ENCODE measurements at places on chromosomes 7 and 10.

- peak; percentile 60 for DNase-seq
These were observed 727 bp downstream of the ATRNL1 start for GRCh38 chr10:115093776-115094408.

DNA sequence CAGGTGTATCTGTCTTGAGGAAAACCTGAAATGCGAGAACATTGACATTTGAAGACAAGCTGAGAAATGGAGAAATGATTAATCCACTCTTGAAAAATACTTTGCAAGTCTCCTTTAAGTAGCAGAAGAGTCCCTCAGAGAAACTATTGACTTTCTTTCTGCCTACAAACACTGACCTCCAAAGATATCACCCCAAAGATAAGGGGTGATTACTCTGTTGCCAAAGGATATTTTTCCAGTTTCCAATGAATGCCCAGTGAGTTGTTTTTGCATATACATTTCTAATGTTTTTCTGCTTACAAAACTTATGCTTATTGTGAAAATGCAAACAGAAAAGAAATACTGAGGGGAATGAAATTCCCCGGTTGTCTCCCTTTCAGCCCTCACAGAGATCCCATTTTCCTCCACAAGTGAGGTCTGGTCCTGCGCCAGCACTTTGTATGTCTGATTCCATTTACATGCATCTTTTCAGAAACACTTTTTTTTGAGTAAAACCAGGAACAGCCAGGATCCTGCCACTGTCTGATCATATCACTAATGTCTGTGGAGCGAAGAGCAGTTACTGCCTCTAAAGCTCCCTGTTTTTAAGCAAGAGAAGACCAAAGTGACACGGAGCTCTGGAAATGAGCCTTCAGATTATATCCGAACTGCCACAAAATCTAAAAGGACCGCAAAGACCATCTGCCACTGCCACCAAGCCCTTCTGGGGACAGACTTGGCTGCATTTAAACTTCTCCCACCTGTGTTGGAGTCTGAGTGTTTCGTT, 82.9 kb upstream of the PDCD4 start:
- DNase-seq, result no peak

DNA sequence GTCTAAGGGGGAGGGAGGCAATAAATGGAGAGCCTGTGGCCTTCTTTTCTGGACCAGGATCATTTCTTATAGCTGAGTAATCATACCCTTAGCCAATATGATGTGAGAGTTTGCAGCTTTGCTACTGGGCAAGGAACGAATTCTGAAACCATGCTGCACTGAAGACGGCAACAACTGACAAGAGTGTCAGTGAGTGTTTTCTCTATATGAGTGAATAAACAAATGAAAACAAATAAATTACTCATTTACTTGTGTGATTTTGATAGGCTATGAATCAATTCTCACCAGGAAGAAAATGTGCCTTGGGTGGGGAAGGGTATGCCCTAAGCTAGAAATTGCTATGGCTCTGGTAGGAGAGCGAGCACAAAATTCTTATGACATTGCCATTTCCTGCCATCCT, 79.4 kb upstream of the LRRN3 start:
- DNase-seq, result no peak

- no peak for DNase-seq
These were observed 203.7 kb upstream of the TCF7L2 start for GRCh38 chr10:112746329-112746728.

DNA sequence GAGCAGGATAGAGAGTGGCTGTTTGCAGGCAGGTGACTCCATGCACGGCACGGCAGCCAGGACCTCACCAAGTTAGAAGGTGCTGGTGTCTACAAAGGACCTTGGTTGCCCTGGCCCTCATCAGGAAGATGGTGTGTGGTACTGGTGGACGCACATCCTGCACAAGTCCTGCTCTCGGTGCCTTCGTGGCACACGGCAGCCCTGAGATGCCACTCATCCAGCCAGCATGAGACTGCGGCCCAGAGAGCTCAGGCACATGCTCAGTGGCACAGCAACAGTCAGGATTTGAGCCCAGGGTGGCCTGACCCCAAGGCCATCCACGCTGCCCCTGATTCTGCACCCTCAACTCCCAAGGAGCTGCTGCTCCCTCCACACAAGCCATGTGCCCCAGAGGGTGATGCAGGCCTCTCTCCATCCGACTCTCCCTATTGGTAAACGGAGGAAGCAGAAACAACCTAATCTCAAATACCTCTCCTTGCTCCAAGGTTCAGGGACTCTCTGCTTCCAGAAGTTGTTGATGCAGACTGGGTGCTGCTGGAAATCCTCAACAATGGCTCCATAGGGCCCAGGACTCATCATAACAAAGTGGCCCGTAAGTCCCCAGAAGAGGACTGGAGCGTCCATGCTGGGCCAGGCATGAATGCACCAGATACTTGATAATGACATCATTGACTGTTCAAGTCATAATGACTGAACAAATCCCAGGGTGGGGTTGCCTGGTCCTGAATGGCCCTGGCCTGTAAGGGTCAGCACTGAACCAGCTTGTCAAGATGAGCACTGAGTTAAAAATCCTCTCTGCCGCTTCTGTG, 93.6 kb downstream of the ARHGAP22 start:
- DNase-seq, result no peak

DNA sequence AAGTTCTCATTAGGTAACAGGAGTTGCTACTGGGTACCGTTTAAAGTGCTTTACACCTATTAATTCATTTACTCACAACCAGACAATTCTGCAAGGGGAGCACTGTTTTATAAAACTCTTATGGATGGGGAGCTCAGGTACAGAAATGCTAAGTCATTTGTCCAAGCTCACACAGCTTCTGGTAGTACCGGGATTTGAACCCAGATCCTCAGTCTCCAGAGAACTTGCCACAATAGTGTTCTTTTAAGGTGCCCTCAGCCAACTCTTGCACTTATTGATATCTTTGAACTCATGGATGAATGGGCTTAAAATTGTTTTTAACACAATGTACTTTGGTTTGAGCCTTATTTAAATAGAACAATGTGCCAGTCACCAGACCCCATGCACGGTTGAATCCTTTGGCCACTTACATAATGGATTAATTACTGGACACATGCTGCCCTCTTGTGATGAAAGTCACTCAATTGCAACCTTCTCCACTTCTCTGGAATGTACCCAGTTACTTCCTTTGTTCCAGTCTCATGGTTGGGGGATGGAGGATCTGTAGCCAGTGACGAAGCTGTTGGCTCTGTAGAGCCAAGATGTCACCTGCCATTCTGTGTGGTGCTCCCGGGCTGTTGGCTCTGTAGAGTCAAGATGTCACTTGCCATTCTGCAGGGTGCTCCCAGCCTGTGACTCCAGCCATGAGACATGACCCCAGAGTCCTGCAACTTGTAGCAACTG, 65.6 kb downstream of the NOD1 start:
- peak; percentile 87 for DNase-seq

GRCh38 chr7:139603282-139603681, 79.8 kb downstream of the CLEC2L start:
- DNase-seq, result no peak

DNA sequence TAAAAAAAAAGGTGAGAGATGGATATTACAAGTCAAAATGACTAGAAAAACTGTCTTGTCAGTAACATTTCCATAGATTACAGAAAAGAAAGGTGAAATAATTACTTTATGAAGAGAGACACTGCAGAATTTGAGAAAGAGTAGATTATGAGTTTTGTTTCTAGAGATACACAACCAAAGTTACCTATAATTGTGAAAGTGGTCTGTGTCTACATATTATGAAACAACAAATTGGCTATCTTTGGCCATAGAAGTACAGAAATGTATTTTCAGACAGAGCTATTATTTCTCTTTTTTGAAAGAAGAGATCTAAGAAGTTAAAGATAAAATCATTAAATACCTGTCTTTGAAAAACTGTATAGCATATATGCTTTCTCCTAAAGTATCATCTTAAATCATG, 30.1 kb downstream of the KCND2 start:
- DNase-seq, result no peak

DNA sequence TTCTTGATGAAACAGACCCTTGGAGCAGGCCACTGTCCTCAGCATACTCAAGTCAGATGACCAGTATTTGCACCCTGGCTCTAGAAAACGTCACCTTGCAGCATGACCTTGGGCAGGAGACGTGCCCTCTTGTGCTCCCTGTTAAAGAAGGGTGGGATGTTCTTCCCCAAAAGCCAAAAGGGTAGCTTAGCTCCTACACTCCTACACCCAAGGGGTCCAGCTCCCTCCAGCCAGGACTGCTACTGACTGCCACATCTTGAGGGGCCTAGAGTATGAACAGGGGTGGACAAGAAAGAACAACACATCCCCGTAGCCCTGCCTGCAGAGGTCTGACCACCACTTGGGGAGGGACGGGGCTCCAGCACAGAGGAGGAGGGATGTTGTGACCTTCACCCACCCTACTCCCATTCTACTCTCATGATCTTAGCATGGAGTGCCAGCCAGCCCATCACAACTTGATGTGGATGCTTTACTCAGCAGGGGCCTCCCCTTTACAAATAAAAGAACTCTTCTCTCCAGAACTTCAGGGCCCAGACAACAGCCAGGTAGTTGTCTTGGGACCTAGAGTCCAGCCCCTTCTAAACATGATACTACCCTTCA, 165.3 kb upstream of the ZMIZ1 start:
- DNase-seq, result no peak

DNA sequence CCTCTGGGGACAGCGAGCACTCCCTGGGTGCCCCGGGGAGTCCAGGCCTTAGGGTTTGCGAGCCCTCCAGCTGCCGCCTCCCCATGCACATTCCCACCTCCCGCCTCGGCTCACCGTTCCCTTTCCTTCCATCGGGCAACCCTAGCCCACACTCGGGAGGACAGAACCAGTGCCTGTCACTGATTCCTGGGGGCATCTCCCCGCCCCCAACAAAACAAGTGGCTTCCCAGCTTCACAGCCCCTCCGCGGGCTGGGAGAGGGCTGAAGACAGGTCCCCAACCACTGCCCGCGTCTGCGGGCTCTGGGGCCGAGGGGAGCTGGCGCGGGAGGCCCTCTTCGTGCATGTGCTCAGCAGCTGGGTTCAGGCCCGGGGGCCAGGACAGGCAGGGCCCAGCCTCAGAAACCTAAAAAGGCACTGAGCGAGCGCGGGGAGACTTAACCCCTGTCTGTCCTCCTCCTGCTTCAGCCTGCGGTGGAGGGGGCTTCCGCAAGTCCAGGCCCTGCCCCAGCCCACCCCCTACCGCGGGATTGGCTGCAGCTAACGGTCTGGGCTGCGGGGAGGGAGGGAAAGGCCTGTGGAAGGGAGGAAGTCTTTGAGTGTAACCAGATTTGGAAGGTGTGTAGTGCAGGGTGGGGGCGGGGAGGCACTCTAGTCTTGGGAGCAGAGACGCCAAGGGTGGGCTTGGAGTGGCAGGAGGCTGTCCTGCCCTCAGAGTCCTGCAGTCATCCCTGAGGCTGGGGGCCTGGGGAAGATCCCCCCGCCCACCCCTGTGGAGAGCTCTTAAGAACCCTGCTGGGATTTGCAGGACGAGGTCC, 1.2 kb downstream of the FLNC start:
- peak; percentile 74 for DNase-seq

DNA sequence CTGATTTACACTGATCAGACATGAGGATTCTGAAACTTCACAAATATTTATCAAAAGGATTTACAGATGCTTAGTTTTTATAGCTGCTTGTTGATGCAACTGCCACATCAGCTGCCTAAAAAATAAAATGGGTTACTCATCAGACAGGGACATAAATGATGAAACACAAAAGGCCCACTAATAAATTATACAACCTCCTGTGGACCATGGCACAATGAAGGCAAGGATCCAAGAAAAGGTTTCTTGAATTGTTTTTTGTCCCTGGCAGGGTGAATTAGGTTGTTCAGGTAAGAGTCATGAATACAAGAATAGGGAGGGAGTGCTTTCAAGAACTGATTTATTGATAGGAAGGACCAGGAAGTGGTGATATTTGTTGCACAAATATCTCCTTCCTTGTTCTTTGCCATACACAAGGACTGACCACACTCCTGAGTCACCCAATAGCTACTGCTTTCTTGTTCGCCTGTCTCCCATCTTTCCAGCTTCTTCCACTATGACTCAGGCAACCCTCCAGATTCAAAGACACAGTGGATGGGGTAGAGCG, 234.5 kb downstream of the AHR start:
- DNase-seq, result peak; percentile 33

DNA sequence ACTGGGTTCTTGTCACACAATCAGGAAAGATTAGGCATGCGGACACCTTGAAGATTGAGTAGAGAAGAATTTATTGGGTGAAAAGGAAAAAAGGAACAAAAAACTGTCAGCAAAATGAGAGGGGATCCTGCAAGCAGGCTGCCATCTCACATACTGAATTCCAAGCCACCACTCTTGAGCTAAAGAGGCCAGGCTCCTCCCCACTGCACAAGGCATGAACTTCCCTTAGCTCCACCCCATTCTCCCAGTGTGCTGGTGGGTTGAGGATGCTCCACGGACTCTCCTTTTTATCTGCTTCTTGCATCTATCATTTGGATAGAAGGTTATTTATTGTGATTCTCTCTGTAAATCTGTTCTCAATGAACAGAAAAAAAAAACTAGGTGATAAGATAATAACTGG, 79.6 kb downstream of the ANKRD7 start:
- DNase-seq, result no peak

- DNase-seq, result no peak
These were observed 6.1 kb downstream of the RELN start for GRCh38 chr7:103983201-103983977.

GRCh38 chr10:81978238-81978637, 103.2 kb downstream of the NRG3 start:
- DNase-seq, result peak; percentile 6

GRCh38 chr10:44809647-44810046, 101.5 kb upstream of the TMEM72 start:
- peak; percentile 30 for DNase-seq

DNA sequence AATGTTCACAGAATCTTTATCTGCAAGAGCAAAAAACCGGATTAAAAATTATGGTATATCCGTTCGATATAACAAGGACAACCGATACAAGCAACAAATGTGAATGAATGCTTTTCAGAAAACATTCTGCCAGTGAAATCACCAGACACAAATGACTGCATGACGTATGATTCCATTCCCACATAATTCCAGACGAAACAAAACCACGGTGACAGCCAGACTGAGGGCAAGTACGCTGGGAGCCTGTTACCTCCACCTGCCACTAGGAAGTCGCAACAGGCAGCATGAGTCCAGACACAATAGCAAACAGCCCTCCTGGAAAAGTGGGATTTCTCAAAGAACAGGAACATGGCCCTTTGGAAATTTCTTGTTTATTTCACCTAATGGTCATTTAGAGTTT, 41.7 kb downstream of the MAD1L1 start:
- DNase-seq, result no peak

DNA sequence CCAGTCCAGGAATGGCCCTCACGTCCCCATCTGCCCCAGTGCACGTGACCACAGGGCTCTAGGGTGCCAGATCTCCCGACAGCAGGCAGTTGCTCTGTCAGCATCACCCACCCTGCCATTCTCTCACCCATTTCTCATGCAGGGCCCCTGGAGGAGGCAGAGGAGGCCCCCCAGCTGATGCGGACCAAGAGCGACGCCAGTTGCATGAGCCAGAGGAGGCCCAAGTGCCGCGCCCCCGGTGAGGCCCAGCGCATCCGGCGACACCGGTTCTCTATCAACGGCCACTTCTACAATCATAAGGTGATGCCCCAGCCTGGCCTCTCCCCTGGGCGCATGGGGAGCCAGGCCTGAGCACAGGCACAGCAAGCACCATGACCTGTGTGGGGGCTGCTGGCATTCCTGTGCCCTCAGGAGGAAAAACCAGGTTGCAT, 6.1 kb upstream of the DEPP1 start:
- DNase-seq, result no peak

Measured in adipocyte (in vitro differentiated cells).